SK-MEL-5 (cell line): ENCODE measurements at places on chromosomes 11 and 22. TPM values are rescaled to one million over a fixed set of nuclear protein-coding genes. Genes with fewer than 3 reads are reported as not detected.

GRCh38 chr11:16936643-16937042 is 77.6 kb downstream of the PLEKHA7 start:
- no peak for DNase-seq

- DNase-seq: peak; percentile 33
Measured at GRCh38 chr22:25080855-25081254, 118.8 kb upstream of the CRYBB3 start.

DNA sequence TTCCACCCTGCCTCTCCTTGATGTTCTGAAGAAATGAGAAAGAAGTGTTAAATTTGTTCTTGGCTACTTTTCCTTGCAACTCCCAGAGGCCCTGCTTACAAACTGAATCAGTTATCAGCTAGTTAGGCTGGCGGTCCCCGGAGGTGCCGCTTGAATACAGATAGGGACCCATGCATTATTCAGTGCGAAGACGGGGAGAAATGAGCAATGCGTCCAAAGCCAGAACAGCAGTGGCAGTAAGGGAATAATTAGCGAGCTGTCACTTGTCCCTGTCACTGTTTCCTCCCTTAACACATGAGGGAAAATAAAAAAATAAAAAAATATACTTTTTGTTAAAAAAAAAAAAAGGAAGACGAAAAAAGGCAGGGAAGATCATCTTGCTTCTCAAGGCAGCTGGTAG is 528.1 kb downstream of the MN1 start:
- DNase-seq: no peak

DNA sequence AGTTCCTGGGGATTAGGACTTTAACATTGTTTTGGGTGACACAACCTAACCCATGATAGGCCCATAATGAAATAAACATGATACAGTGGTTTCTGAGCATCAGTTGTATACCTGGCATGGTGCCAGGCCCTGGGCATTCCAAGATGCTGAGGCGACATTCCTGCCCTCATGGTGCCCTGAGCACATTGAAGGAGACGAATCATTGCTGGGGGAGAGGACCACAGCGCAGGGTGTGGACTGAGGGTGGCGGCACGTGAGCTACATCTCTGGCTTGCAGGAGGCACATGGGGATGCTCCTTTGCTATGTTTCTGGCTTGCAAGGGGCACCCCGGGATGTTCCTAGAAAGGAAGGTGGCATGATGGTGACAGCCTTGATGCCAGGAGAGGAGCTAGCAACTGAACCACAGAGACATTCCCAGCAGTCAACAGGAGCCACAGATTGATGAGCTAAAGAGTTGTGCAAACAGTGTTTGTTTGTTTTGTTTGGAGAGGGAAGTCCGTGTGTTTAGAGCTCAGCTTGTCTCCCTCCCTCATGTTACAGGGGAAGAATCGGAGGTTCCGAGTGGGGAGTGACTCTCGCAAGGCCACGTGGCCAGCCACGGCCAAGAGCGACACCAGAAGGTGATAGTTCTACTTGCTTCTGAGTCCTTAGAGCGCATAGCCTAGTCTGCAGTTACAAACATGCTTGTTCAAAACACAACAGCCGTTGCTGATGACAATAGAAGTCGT is 106.4 kb downstream of the MIAT start:
- no peak for DNase-seq

GRCh38 chr11:61054513-61054912 is 47.8 kb upstream of the CD5 start:
- no peak for DNase-seq

DNA sequence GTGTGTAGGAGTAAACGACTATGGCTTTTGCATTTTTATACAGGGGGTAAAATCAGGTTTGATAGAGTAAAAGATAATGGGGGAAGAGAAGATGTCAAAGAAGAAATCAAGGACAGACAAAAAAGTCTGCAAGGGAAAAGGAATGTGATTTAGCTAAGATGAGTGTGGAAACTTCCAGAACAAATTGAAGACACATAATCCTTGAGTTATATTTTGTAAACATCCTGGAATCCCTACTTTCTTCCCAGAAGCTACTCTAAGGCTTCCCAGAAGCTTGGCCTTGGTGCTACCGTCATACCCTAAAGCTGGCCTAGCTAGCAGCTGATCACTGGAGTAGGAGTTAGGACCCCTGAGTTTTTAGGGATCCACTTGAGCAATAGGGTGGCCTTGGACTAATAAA is 82.4 kb downstream of the BLID start:
- DNase-seq: no peak

DNA sequence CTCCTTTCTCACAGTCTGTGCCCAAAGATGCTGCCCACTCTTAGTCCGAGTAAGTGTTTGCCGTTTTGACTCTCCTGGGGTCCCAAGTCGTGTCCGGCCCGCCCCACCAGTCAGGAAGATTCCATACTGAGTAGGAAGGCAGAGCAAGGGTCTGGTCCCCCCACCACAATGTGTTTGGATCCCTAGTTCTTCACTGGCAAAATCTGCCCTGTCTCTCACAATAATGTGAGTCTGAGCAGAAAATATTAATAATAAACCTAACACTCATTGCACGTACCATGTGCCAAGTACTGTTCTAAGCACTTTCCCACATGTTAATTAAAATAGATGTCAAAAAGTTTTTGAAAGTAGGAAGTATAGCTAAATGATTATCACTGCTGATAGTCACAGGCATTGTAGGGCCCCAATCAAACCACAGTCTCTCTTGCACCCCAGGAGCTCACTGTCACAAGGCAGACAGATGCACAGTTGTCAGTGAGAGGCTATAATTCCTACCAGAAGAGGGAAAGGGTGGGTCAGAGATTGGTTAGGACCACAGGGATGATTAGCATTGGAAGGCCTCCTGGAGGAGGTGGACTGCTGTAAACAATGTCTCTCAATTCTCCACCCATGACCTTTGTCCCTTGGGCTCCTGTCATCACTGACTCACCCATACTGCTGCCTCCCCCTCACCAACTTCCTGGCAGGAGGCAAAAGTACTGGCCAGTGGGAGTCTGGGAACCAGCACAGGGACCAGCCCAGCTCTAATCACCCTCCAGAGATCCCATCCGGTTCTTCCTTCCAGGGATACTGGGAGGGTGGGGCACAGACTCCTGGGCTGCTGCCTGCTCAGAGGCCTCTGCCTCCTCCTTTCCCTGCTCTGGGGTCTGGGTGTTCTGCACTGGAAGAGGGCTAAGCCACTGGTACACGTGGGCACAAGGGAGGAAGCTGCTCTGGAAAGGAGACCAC is 1.0 kb upstream of the POLD4 start:
- no peak for DNase-seq

DNA sequence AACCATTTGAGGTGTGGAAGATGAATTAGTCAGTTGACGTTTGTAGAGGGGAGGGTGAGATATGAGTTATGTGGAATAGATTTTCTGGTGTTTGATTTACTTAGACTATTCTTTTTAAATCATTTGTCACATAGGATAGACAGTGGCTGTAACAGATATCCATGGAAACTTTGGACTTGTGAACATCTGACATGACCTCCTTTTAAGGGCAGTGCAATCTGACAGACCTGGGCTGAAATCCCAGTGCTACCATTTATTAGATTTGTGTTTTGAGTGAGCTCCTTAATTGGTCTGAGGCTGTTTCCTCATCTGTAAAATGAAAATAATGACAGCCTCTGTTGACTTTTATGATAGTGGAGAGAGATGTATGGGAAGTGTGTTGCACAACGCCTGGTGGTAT is 159.9 kb downstream of the TEAD1 start:
- DNase-seq: no peak

CKAP5 gene
- total RNA-seq: 45.8 and 57.4 TPM in 2 replicates

DNA sequence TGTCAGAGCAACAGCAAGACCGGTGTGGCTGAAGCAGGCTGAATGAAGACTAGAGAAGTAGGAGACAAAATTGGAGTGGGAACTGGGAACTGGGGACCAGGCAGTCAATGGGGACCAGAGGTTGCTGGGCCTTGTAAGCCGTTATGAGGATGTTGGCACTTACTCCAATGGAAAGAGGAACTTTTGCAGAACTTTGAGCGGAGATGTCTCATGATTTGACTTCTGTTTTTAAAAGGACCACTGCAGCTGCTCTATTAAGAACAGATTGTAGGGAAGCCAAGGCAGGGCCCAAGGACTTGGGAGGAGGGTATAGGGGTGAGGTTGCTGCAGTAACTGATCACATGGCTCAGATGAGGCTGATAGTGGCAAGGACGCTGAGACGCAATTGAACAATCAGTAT is 34.2 kb downstream of the IL18 start:
- no peak for DNase-seq

DNA sequence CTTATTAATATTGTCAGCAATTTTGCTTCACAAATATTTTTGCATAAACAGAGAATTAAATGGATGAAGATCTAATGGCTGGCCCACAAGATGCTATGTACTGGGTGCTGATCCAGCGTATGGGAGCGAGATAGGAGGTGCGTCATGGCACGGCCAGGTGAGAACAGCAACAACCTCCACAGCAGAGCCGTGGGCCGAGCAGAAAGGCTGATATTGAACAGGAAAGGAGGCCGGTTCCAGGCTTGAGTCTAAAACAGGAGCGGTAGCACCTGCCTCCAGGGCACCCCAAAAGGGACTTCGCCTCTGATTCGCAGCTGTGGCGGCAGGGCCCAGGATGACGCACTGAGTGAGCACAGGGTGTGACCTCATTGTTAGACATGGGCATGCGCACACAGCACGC is 1502.1 kb downstream of the TBC1D22A start:
- no peak for DNase-seq

- no peak for DNase-seq
Measured at GRCh38 chr22:23850136-23850611, 7.5 kb upstream of the SLC2A11 start.

- DNase-seq: peak; percentile 69
Measured at GRCh38 chr11:114262681-114263512, 33.3 kb upstream of the NNMT start.

EXPH5 gene
- total RNA-seq: 0.27 and 0.71 TPM in 2 replicates

GRCh38 chr11:69392104-69392653 is 89.3 kb upstream of the LINC01488 start:
- DNase-seq: no peak

DNA sequence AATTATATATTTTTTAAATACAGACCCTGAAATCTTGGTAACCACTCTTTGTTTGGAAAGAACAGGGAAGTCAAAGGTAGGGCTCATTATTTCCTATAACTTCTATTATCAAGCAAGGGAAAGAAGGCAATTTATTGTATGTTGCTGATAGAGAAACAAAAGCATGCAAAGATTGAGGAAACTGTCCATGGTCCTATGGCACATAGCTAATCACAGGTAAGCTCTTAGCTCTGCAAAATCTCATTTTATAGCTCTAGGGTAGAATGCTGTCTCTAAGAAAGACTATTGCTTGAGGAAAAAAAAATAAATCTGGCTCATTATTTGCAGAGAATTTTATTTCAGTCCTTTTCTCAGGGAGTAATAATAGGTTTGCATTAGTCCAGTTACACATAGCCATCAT is 7.4 kb upstream of the GUCY1A2 start:
- no peak for DNase-seq

DNA sequence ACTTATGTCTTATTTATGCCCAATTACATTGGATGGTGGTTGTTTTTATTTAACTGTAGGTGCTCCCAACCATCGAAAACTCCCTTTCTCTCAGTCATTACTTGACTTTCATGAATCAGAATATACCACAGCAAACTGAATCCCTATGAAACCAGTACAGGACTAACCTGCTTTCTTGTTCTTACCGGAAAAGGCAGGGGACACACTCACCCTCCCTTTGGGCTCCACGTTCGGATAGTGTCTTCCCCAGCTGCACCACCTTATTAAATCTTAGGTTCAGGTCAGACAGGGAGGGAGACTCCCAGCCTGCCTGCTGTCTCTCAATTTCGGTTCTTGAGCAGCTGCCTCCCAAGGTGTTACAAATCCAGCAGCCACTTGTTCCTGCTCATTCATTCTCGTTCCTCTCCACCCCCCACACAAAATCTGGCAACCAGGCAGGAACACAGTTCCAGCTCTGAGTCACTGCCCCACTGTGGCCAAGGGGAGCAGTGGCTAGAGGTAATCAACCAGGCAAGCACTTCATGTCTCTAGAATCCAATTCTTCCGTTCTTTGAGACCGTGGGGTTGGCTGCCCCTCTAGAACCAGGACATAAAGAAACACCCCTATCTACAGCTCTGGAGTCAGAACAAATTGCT is 133.0 kb downstream of the PLEKHA7 start:
- DNase-seq: peak; percentile 72

DNA sequence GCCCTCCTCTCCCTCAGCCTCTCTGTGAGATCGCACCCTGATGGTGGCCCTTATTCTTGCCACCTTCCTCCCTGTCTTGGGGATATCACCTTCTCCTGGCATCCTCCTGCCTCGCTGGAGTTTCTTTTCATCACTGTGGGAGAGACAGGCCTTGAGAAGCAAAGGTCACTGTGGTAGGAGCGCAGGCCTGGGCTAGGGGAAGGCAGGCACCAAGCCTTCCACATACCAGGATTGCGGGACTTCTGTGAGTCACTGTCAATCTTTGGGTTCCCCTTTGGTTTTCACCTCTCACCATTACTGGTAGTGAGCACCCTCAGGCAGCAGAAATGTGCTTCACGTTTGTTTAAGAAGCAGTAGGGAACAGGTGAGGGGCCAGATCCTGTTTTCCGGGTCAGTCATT is 31.2 kb upstream of the B3GAT1 start:
- no peak for DNase-seq

ALKBH3 gene
- 58.0 and 65.6 TPM in 2 replicates for total RNA-seq

DNA sequence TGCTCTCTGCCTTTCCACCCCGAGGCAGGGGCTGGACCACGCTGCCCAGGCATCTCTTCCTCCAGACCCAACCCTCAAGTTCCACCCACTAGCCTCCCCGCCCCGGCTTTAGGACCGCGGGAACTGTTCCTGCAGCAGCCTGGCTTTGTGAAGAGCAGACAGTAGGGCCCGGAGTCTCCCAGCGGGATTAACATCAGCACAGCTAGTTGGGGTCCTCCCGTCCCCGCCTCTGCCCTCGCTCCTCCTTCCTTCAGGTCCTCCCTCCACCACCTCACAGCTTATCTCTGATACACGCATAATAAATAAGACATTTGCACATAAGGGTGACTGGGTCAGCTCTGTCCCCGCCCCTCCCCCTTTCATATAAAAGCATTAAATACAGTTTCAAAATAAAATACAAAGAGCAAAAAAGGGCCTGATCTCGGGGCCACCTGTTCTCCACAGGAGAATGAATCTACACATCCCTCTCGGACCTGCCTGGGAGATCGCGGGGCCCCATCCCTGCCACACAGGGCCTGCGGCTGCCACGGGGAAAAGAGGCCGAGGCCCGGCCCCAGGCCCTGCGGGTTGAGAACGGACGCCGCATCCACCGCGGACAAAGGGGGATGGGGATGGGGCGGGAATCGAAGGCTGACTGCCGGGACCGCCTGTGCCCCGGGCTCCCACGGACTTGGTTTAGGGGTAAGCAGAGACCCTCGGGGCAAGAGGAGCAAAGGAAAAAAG is 6.5 kb downstream of the ZFTA start:
- no peak for DNase-seq

KRTAP5-2 gene
- total RNA-seq: 0.26 and 0.72 TPM in 2 replicates
